ENCODE measurements at places on chromosomes 4 and X. TPM values are rescaled to one million over a fixed set of nuclear protein-coding genes. Genes with fewer than 3 reads are reported as not detected.

Gene ATP10D
- total RNA-seq: 32.4 TPM

Gene GAGE12H
- not detected for total RNA-seq

Gene MTTP
- total RNA-seq: 0.75 TPM

GRCh38 chr4:134276476-134276875, 74.9 kb upstream of the PABPC4L start:
- no peak for DNase-seq
- peaks cover 12% of the 10 kb centered on the region for H3K4me1 ChIP-seq
- peaks cover 26% of the 10 kb centered on the region for H3K36me3 ChIP-seq

GRCh38 chr4:8083086-8083825, 75.4 kb downstream of the ABLIM2 start:
- no peak overlapping the region for H3K27ac ChIP-seq
- H3K36me3 ChIP-seq: no peaks in the 10 kb centered on the region
- no peak overlapping the region for H3K4me3 ChIP-seq
- DNase-seq: no peak
- peaks cover 9% of the 10 kb centered on the region for H3K4me1 ChIP-seq
- peaks cover 17% of the 10 kb centered on the region for H3K27me3 ChIP-seq

Gene XPNPEP2
- total RNA-seq: 3.5 TPM

GRCh38 chr4:96228463-96228862, 388.6 kb downstream of the PDHA2 start:
- no peak overlapping the region for H3K27ac ChIP-seq
- H3K4me3 ChIP-seq: no peak overlapping the region
- peaks cover 3% of the 10 kb centered on the region for H3K4me1 ChIP-seq
- H3K36me3 ChIP-seq: peaks cover 9% of the 10 kb centered on the region
- H3K27me3 ChIP-seq: no peaks in the 10 kb centered on the region
- no peak for DNase-seq

GRCh38 chrX:55201930-55202579, 18.1 kb upstream of the PAGE5 start:
- no peak overlapping the region for H3K4me3 ChIP-seq
- no peaks in the 10 kb centered on the region for H3K4me1 ChIP-seq
- no peaks in the 10 kb centered on the region for H3K36me3 ChIP-seq
- DNase-seq: no peak

DNA sequence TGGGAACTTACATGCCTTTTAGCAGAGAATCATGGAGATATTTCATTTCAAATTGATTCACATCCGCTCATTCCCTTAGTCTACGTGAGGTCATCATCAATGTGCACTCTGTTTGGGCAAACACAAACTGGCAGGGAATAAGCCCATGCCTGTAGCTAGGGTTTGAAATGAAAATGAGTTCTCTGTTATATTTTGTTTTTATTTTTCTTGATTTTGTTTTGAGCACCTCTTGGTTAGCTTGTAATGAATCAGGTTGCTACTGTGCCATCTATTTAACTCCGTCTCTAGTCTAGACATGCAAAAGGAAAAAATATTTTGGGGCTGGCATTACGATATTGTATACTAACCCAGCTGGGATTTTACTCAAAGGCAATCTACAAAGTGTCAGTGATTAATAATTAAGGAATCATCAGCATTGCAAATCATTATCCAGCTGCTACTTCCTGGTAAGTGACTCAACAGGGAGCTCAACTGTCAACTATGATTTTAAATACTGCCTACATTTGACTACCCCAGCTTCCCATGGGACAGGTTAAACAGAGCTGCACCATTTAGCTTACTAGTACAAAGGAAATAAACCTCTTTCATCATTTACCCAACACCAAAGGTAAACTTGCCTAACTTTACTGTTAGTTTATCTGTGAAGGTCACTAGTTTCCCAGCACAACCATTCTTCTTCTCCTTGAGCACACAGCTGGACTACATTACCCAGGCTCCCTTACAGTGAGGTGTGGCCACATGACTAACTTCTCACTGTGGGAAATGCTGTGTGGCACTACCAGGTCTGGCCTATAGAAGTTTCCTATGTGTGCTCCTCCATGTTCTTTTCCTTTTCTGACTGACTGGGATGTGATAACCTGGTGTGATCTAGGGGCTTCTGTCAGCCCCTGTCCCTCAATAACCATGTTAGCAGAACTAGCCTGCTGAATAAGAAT, 21.2 kb upstream of the TRPC5OS start:
- H3K4me1 ChIP-seq: peaks cover 11% of the 10 kb centered on the region
- peaks cover 9% of the 10 kb centered on the region for H3K27me3 ChIP-seq
- DNase-seq: no peak
- H3K36me3 ChIP-seq: no peaks in the 10 kb centered on the region

Gene RHOXF2B
- total RNA-seq: not detected

DNA sequence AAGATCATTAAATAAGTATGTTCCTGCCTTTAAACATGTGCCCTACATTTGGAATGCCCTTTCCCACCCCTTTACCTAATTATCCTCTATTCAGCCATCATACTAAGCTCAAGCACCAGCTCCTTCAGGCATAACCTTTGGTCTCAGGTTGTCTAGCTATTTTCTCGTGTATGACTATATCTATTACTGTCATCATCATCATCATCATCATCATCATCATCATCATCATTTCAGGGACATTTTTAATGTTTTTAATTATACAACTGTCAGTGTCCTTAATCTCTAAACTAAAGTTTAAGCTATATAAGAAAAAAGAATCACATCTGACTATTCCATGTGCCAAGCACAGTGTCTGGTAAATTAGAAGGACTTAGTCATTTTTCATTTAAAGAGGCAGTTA, 214.6 kb upstream of the CTSO start:
- no peak for DNase-seq
- H3K4me1 ChIP-seq: peaks cover 24% of the 10 kb centered on the region
- H3K4me3 ChIP-seq: no peak overlapping the region
- H3K36me3 ChIP-seq: no peaks in the 10 kb centered on the region

Gene SLITRK4
- total RNA-seq: 2.1 TPM

Data from mesothelial cell of epicardium (in vitro differentiated cells).